ENCODE measurements at places on chromosomes 2 and 18. TPM values are rescaled to one million over a fixed set of nuclear protein-coding genes. Genes with fewer than 3 reads are reported as not detected.

DNA sequence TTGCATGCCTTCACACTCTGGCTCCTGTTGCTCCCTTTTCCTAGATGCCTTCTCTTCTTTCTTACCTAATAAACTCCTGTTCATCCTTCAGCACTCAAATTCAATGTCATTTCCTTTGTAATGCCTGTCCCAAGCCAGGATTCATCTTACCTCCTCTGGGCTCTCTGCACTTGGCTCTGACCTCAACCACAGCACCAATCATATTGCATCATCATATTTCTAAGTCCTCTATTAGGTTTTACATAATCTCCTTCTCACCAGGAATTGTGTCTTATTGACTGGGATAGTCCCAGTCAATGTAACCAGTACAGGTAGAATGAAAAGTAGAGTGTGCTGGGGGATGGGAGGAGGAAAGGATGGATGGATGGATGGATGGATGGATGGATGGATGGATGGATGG lies 187.1 kb downstream of the NRP2 start:
- no peak overlapping the region for H3K4me3 ChIP-seq
- H3K36me3 ChIP-seq, result no peaks in the 10 kb centered on the region
- peaks cover 6% of the 10 kb centered on the region for H3K27me3 ChIP-seq
- no peak for DNase-seq
- H3K4me1 ChIP-seq, result peaks cover 3% of the 10 kb centered on the region
- H3K27ac ChIP-seq, result no peak overlapping the region

GRCh38 chr2:33145459-33145858 lies 198.7 kb downstream of the LTBP1 start:
- H3K4me3 ChIP-seq, result no peak overlapping the region
- peak overlapping the region; percentile 32 for H3K27ac ChIP-seq
- peaks cover 6% of the 10 kb centered on the region for H3K4me1 ChIP-seq
- no peaks in the 10 kb centered on the region for H3K27me3 ChIP-seq
- peaks cover 5% of the 10 kb centered on the region for H3K36me3 ChIP-seq
- no peak for DNase-seq

DNA sequence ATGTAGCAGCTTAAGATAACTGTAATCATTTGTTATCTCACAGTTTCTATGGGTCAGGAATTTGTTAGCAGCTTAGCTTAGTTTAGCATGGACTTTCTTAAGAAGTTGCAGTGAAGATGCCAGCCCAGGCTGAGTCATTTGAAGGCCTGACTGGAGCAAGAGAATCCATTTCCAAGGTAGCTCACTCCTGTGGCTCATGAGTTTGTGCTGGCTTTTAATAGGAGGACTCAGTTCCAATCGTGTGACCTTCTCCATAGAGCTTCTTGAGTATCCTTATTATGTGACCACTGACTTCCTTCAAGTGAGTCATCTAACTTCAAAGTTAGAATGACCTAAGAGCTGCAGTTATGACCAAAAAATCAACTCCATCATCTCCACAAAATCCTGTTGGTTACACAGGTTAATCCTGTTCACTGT lies 1.4 kb downstream of the GPATCH11 start:
- H3K4me1 ChIP-seq, result peaks cover 4% of the 10 kb centered on the region
- no peak overlapping the region for H3K4me3 ChIP-seq
- DNase-seq, result no peak
- H3K27me3 ChIP-seq, result no peaks in the 10 kb centered on the region
- peaks cover 7% of the 10 kb centered on the region for H3K36me3 ChIP-seq

GRCh38 chr2:9984871-9985480 lies 33.5 kb downstream of the GRHL1 start:
- DNase-seq, result no peak
- H3K4me3 ChIP-seq, result no peak overlapping the region
- no peak overlapping the region for H3K27ac ChIP-seq
- no peaks in the 10 kb centered on the region for H3K27me3 ChIP-seq
- no peaks in the 10 kb centered on the region for H3K36me3 ChIP-seq

DNA sequence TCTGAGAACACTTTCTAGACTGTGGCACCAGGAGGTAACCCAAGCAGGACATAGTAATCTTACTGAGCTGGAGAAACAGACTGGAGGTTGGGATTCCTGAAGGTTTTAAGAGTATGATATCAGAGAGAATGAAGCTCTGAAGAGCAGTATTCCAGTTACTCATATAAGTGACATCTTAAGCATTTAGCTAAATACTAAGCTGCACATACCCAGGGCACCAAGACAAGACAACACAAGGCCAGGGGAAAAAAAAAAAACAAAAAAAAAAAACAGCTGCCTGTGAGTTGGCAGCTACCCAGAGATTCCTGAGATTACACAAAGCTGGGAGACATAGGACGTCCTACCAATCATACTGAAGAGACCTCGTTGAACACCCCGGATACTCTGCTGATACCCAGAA lies 175.8 kb downstream of the SRBD1 start:
- no peaks in the 10 kb centered on the region for H3K27me3 ChIP-seq
- H3K4me1 ChIP-seq, result peaks cover 5% of the 10 kb centered on the region
- H3K27ac ChIP-seq, result no peak overlapping the region
- peaks cover 30% of the 10 kb centered on the region for H3K36me3 ChIP-seq
- DNase-seq, result no peak

DNA sequence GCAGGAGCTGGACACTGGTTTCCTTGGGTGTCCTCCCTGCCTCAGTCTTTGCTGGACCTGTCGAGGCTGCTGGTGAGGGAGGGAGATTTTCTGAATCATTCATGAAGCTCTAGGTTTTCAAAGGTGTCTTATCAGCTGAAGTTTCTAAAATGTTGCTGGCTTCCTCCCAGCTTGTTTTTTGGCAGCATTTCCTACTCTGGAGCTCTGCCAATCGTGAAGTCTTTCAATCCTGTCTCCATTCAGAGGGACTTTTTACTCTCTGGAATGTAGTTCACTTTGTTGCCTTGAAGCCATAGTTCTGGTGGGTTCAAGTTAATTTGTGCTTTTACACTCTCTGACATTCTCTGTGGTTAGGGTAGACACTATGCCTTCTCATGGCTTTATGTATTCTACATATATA lies 23.9 kb downstream of the SNTG2 start:
- H3K27ac ChIP-seq, result no peak overlapping the region
- peaks cover 66% of the 10 kb centered on the region for H3K27me3 ChIP-seq
- H3K4me3 ChIP-seq, result no peak overlapping the region
- no peaks in the 10 kb centered on the region for H3K36me3 ChIP-seq

DNA sequence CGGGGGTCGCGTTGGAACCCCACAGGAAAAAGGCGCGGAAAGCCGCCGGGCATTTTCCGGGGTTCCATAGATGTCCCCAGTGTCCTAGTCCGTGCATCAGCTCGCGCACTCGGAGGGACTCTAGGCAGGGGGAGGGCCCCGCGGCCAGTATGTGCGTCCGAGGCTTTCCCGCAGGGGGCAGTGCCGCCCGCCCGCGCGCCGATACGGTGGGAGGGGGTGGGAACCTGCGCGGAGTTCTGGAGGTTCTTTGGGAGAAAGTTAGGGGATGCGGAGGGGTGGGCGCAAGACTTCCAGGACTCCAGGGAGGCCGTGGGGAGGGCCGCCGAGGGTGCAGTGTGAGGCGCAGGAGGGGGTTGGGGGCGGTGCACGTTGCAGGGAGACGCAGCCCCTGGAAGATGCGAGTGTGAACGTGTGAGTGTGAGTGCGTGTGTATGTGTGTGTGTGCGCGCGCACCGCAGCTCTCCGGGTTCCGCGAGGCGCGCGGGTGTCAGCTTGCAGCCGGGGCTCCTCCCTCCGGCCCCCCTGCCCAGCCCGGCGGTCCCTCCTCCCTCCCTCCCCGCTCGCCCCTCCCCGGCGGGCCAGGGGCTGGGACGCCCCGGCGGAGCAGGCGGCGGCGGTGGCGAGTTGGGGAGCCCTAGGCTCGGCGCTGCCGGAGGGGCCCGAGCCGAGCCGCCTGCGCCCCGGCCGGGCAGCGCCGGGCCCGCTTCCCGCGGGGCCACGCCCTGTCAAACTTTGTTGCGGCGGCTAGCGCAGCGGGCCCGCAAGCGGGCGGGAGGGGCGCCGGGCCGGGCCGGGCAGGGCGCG lies at the start of gene TCF7L1:
Gene TCF7L1, plus strand, starts transcription at position 559 of the 804 bp plus-strand sequence. CDS start 293 bp downstream, outside the sequence.
- no peaks in the 10 kb centered on the region for H3K36me3 ChIP-seq
- peak within 1 kb of the TSS; percentile 88 for H3K4me3 ChIP-seq
- peak within 1 kb of the TSS; percentile 88 for H3K27ac ChIP-seq
- DNase-seq, result peak; percentile 96
- no peaks in the 10 kb centered on the region for H3K27me3 ChIP-seq

- no peaks in the 10 kb centered on the region for H3K27me3 ChIP-seq
- peaks cover 15% of the 10 kb centered on the region for H3K36me3 ChIP-seq
- peak overlapping the region; percentile 90 for H3K27ac ChIP-seq
- DNase-seq, result no peak
- H3K4me1 ChIP-seq, result peaks cover 31% of the 10 kb centered on the region
Measured at GRCh38 chr2:186531257-186531775, 45.3 kb downstream of the ZC3H15 start.

DNA sequence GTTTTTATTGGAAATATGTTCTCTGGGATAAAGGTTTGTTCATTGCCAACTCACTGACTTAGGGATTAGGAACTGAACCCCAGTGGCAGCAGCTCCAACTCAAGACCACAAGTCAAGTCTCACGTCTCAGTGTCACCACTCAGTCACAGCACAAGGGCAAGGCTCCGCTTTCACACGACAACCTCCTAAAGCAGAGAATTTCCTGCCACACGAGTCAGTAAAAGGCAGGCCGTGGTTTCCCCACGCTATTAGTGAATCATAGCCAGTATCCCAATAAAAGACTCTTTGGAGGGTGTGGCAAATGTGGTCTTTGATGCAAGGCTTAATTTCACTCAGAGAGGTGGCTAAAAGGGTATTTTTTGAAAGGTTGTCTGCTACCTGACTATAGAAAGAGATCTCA lies 57.6 kb downstream of the PIEZO2 start:
- no peak overlapping the region for H3K4me3 ChIP-seq
- H3K27ac ChIP-seq, result no peak overlapping the region
- H3K27me3 ChIP-seq, result no peaks in the 10 kb centered on the region
- H3K36me3 ChIP-seq, result no peaks in the 10 kb centered on the region

DNA sequence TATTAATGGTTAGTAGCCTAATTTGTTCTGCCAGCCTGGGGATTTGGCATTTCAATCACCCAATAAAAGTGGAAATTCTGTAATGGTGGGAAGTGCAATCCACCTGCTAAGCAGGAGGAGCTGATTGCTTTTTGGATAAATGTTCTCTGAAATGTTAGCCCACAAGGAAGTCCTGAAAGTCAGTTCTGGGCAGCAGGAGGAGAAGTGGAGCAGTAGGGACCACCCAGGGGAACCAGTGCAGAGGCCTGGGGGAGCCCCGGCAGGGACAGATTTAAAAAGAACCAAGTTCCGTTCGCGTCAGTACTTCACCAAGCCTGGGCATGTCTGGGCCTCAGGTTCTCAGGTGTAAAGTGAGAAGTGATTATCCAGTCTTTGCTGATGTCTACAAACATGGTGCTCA lies 248.5 kb upstream of the RAB6C start:
- H3K4me1 ChIP-seq, result peaks cover 10% of the 10 kb centered on the region
- H3K27me3 ChIP-seq, result no peaks in the 10 kb centered on the region
- H3K36me3 ChIP-seq, result no peaks in the 10 kb centered on the region
- H3K4me3 ChIP-seq, result no peak overlapping the region
- no peak overlapping the region for H3K27ac ChIP-seq

GRCh38 chr2:23586741-23587306 lies 201.8 kb downstream of the KLHL29 start:
- no peak overlapping the region for H3K27ac ChIP-seq
- H3K4me1 ChIP-seq, result peaks cover 26% of the 10 kb centered on the region
- no peak for DNase-seq
- no peak overlapping the region for H3K4me3 ChIP-seq
- H3K27me3 ChIP-seq, result peaks cover 2% of the 10 kb centered on the region

DNA sequence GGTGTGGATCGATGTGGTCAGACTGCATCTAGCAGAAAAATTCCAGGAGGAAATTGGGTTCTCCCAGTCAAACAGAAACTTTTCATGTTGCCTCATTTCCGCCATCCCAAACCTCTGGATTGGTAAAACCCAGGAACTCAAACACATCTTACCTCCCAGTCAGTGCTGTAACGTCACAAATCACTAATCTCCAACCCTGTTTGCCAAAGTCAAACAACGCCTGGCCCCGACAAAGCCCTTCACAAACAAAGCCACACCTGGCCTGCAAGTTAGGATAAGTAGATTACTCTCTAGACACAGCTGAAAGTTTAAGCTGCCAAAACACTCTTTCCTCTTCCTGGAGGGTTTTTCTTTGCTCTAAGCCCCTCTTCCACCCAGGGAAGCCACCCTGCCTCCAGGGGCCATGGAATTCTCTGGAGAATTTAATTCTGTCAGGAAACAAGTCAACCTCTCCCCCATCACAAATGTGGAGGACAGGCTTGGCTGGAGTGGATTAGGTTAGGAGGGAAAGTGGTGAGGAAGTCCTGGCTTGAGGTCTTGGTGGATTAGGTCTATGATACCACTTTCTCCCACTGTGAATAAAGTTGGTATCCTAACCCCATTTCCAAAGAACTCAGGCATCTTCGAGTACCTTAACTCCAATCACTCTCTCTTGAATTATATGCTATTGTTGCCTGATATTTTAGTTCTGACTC lies 86.7 kb downstream of the LYPD6B start:
- no peak overlapping the region for H3K27ac ChIP-seq
- H3K27me3 ChIP-seq, result no peaks in the 10 kb centered on the region
- no peaks in the 10 kb centered on the region for H3K36me3 ChIP-seq
- no peak for DNase-seq
- H3K4me3 ChIP-seq, result no peak overlapping the region

DNA sequence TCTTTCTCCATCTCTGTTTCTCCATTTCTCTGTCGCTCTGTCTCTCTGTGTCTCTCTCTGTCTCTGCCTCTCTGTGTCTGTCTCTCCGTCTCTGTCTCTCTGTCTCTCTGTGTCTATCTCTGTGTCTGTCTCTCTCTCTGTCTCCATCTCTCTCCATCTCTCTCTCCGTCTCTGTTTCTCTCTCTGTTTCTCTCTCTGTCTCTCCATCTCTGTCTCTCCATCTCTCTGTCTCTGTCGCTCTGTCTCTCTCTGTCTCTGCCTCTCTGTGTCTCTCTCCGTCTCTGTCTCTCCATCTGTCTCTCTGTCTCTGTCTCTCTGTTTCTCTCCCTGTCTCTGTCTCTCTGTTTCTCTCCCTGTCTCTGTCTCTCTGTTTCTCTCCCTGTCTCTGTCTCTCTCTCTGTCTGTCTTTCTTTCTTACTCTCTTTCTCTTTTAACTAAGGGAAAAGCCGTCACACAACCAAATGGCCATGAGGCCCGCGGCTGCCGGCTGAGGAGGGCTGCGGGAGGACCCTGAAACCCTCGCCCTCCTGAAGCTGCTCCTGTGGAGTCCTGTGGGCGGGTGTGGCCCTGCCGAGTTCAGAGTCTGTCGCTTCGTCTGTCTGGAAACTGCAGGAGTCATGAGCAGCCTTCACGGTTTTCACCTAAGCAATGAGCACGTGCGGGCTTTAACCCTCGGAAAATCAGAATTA lies 29.3 kb downstream of the NFATC1 start:
- H3K4me3 ChIP-seq, result no peak overlapping the region
- H3K36me3 ChIP-seq, result no peaks in the 10 kb centered on the region
- peak overlapping the region; percentile 80 for H3K27ac ChIP-seq
- no peak for DNase-seq

DSEL gene
- total RNA-seq, result 6.4 TPM

CDH19 gene
- total RNA-seq, result not detected

PLGLB2 gene
- 7.4 TPM for total RNA-seq

ABCG5 gene
- total RNA-seq, result not detected

MYL1 gene
- total RNA-seq, result 0.36 TPM

ESCO1 gene
- total RNA-seq, result 18.3 TPM
